Activated naive CD4-positive, alpha-beta T cell (primary cell): ENCODE measurements at places on chromosomes 3 and 15.

- DNase-seq, result no peak
These were observed 593.3 kb downstream of the FHIT start for GRCh38 chr3:60657972-60658371.

DNA sequence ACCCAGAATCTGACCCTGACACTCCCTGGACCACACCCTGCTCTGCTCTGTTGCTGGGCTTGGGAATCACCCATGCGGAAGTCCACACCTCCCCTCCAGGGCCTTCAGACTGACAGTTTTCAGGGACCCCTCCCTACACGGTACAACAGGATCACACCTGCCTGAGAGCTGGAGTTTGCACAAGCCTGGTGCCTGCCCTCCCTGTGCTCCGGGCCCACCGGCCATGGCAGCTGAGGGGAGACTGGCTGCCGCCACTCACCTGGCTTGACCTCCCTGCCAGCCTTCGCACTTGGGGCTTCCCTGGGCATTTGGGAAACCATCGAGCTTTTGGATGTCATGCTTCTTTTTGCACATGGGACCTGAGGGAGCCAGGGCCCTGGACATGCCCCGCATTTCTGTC, 95.9 kb upstream of the ANKRD34C start:
- DNase-seq, result no peak

DNA sequence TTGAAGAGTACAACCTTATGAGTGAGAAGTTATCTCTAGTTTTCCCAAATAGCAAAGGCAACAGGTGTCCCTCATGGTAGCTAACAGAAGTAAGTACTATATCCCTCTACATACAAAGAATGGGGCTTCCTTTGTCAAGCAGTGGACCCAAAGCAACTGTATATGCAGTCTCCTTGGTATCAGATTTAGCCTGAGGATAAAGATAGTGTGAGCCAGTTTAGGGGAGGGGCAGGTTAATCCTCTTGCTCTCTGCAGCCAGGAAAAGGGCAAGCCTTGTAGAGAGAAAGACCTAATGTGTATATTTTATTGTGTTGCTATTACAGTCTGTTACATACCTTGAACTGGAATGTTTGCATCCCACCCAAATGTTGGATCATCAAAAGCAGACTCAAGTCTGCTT, 117.9 kb upstream of the COL8A1 start:
- DNase-seq, result no peak

DNA sequence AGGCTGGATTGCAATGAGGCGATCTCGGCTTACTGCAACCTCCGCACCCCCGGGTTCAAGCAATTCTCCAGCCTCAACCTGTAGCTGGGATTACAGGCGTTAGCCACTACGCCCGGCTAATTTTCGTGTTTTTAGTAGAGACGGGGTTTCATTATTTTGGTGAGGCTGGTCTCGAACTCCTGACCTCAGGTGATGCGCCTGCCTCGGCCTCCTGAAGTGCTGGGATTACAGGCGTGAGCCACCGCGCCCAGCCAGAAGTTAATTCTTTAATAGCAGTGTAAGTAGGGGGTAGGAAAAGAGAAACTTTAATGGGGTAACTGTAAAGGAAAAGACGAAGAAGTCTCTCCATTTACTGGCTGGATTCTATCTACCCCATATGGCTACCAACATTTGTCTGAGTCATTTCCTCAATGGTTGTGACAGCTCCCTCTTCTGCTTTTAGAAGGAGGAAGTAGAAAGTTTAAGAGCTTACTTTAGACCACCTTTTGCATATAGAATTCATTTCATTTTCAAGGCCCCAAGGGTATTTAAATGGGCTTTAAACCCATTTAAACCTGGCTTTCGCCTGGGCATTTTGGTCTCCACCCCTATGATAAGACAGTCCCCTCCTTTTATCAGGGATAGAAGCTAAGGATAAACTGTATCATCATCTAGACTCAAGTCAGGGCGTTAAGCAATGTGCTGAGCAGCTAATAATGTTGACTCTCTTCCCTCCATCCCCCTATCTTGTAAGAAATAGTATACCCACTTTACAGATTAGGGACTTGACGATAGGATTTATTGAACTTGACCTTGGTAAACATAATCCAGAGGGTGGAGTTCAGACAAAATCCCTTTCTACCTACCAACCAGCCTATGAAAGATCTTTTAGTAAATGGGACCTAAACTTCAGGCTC, 1.1 kb upstream of the CDV3 start:
- DNase-seq, result no peak

GRCh38 chr15:84387086-84387485, 151.5 kb downstream of the GOLGA6L4 start:
- DNase-seq, result no peak

DNA sequence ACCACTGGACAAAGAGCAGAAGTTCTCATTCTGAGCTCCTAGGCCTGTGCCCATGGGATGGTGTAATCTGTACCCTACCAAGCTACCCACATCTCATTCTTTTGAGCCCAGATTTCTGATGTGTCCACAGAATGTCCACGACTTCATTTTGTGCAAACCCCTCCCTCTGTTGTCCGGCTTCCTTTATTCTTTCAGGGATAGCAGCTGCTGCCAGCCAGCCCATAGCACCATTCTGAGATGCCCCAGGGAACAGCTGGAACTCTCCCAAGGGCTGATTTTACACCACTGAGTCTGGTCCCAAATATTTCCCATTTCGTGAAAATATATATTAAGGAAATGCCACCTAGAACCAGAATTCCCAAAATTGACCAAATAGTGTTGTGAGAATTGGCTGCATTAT, 236.6 kb downstream of the SATB1 start:
- no peak for DNase-seq

DNA sequence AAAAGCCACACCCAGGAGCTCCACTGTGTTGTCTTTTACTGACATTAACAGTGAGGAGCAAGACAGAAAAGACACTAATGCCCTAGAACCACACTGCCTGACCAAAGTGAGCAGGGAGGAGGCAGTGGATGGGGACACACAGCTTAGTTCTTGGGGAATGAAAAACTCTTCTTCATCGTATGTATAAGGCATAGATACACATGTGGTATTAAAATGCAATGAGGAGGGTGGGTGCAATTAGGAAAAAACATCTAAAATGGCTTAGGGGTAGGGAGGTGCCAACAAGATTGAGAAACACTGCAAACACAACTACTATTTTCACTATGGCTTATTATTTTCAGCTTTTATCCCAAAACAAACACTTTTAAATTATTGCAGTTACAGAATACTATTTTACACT, 15.5 kb downstream of the KLHL25 start:
- DNase-seq, result no peak

DNA sequence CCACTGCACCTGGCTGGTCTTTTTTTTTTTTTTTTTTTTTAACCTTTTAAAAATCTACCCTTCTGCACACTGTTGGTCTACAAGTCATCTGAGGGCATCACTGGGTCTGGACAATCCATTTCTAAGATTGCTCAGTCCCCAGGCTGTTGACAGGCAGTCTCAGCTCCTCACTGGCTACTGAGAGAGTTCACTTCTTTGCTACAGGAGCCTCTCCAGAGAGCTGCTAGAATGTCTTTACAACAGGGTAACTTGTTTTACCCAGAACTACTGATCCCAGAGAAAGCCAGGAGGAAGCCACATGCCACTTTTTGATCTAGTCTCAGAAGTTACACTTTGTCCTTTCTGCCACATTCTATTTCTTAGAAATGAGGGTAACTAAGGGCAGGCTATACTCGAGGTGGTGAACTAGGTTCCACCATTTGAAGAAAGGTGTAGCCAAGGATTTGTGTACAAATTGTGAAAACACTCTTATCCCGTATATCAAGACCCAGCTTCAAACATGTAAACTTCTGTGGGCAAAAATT, 5.7 kb upstream of the CCNB2 start:
- no peak for DNase-seq
